ENCODE measurements at places on chromosomes 1 and 21.

DNA sequence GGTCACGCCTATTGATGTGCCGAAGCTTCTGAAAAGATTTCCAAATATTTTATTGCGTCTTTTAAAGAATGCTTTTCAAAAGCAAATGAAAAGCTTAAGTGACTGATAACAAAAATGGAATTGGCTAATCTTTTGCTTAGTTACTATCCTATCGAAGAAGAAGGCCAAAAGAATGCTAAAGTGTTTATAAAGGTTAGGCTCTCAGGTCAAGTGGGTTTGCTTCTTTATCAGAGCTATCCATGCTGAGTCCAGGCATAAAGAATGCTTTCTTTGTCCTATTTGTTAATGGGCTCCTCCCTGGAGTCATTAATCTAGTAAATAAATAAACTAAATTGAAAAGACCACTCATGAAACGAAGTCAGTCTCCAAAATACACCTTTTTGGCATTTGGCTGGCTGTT lies 133.4 kb upstream of the LYPLAL1 start:
- DNase-seq, result no peak

DNA sequence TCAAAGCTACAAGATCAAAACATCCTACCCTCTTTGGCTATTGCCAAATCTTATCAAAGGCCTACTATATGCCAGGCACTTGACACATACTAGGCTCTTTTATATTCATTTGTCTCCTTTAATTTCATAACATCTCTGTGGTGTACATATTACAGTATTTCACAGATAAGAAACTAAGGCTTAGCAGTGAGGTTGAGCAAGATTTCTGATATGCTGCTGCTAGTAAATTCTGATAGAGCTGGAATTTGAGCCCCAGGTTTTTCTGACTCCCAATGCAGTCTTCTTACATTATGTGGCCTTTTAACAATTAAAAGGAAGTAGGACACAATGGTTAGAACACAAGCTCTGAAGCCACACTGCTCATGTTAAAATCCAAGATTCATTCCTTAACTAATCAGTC lies 16.8 kb downstream of the CCDC185 start:
- DNase-seq, result no peak

GRCh38 chr1:31007462-31007991 lies 58.0 kb downstream of the PUM1 start:
- no peak for DNase-seq

GRCh38 chr1:206420471-206420870 lies 49.8 kb upstream of the IKBKE start:
- no peak for DNase-seq

DNA sequence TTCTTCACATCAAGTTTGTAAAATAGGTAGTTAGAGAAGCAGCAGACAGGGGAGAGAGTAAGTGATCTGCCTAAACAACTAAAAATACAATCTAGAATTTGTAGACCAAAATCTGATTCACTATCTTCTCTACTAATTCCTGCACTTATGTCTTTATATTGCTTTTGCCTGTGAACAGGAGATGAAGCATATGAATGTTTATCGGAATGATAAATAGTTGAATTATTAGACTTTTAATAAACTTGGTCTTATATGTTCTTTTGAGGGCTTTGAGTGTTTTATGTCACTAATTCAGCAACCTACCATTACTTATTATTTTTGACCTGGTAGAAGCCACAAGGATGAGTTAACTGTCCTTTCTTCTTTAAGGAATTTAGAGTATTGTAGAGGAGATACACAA lies 2.3 kb downstream of the DESI2 start:
- no peak for DNase-seq

DNA sequence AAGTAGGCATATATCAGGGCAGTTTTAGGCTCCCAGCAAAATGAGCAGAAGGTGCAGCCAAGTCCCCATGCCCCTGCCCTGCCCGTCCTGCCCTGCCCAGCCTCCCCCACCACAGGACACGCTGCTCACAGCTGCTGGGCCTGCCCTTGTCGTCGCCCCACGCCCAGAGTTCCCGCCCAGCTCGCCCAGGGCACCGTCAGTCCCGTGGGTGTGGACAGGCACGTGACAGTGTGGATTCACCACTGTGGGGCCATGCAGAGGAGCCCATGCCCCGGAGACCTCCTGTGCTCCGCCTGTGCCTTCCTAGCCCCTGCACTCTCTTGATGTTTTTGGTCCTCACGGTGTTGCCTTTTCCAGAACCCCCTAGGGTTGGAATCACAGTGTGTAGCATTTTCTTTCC lies 7.0 kb downstream of the FAAP20 start:
- DNase-seq, result no peak
